ENCODE measurements at places on chromosomes 6 and 20.

- DNase-seq: no peak
These were observed 12.4 kb upstream of the RBM38 start for GRCh38 chr20:57378646-57379262.

DNA sequence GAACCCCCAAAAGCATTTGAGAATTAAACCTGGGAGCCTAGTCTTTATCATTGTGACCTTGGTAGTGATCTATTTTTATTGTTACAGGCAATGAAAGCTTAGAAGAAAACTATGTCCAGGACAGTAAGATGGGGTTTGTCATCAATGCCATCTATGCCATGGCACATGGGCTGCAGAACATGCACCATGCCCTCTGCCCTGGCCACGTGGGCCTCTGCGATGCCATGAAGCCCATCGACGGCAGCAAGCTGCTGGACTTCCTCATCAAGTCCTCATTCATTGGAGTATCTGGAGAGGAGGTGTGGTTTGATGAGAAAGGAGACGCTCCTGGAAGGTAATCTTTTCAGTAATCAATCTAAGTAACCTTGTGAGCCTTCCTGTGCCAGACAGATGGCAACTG, 191.5 kb upstream of the RAB32 start:
- no peak for DNase-seq

DNA sequence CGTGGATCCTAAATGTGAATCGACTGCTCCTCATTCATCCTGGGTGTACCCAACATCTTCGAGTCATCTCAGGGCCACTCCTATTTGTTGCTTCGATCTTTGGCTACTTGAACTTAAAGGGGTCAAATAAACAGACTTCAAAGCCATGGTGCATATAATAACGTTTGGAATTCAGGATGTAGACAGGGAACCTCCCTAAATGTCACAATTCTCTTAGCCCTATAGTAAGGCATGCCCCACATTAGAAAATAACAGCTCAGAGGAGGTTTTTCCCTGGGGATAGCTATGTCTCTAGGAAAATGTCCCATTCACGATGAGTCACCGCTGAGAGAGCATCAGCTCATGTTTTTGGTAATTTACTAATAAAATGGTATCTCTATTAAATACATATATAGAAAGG, 54.8 kb upstream of the BMP6 start:
- peak; percentile 29 for DNase-seq

DNA sequence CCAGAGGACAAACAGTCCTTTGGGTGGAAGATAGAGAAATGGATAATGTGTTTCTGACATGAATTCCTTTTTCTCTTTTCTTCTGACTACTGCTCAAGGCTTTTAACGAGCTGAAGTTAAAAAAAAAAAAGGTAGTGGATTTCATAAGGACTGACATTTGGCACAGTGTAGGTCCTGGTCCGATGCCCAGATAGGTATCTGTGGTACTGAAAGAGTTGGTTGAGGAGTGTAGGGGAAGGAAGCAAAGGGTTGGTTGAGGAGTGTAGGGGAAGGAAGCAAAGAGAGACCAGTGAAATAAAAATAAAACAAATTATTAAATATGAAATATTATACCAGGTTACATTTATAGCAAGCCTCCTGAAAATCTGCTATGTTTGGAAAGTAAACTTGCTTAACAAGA, 11.8 kb downstream of the UTRN start:
- DNase-seq: no peak

All from NCI-H460 (cell line).